ENCODE measurements at places on chromosomes 7 and 10.

DNA sequence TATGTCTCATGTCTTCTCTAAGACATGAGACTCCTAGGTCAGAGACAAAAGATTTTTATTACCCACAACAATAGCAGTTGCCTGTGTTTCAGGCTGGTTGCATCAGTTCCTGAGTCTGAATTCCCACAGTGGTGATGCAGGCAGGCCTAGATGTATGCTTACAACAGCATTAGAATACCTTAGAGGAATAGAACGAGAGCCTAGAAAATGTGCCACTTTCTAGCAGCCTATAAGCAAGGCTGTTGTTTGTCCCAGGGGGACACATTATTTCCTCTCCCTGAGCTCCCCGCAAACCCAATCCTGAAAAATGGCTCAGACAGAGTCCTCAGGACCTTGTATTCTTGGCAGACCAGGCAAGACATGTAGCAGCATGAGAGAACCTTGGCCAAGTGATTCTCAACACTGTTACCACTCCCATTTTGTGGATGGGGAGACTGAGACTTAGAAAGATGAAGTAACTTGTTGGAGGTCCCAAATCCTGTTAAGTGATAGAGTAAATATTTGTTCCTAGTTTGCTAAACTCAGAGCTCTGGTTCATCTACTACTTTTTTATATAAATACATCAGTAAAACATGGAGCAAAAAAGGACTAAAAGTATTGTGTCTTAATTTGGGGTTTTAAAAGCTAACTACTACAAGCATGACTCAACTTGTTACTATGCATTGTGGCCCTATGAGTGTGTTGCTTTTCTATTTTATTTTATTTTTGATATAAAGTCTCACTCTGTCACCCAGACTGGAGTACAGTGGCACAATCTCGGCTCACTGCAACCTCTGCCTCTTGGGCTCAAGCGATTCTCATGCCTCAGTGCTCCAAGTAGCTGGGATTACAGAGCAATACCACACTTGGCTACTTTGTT lies 14.2 kb downstream of the VTI1A start:
- no peak for DNase-seq

DNA sequence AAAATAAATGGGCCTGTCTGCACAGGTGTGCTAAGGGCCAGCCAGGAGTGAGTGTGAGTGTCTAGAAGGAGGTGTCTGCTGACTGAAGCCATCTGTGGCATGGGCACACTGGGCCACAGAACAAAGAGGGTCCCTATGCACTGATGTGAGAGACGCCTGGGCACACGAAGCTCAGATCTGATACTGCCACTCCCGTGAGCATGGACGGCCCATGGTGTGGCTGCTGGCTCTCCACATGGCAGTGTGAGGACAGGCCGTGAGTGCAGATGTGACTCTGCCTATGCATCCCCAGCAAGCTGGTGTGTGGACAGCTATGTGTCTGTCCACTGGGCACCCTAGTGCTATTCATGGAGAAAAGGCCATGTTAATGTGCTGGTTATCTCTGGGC lies 12.8 kb upstream of the MYL7 start:
- no peak for DNase-seq

- DNase-seq = no peak
Measured at GRCh38 chr7:7519056-7519455, 16.6 kb downstream of the COL28A1 start.

DNA sequence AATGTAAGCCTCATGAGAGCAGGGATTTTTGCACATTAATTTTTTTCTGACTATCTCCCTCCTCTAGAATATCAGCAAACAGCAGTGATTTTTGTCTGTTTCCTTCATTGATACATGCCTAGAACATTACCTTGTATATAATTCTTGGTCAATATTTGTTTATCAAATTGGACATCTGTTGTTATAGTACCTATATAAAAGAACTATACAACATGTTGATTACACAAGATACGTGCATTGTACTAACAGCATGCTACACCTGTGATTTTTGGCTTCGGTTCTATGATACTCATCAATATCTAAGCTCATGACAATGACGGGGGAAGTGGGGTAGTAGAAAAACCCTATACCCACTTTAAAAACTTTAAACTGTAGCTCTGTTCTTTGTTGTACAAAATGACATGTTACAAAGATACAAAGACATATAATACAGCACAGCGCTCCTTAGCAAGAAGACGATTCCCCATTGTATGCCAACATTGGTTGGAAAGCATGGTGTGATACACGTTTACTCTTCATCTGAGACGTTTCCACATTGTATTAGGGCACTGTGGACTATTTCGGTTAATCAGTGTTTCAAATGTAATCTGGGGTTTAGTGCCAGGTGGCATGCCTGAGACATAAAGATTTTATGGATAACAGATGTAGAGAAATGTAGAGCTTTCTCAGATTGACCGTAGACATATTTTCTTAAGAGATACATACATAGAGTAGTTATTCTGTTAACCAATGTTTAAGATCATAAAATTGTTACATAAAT lies 70.5 kb upstream of the FOXP2 start:
- no peak for DNase-seq

- DNase-seq = no peak
Measured at GRCh38 chr10:19877466-19878255, 61.4 kb downstream of the PLXDC2 start.

DNA sequence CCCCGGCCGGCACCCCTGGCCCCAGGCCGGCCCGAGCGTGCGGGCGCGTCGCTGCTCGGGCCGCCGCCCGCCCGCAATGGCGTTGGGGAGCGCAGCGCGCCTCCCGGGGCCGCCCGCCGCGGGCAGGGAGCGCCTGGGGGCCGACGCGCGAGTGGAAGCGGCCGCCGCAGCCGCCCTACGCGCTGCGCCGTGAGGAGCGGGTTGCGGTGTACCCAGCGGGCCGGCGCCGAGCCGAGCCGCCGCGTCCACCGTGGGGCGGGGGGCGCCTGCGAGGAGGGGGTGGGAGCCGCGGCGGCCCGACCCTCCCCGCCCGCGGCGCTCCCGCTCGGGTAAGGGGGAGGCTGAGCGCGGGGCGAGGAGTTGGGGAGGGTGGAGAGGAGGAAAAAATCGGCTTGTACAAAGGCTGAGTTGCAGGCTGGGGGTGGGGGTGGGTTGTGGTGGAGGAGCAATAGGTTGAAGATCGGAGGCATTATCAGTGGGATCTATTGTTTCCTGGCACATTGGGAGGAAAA lies 473 bp downstream of the PPP1R9A start:
- DNase-seq = no peak

- DNase-seq = no peak
Measured at GRCh38 chr7:52481571-52481970, 553.9 kb upstream of the POM121L12 start.

GRCh38 chr10:17847585-17848296 lies 38.6 kb downstream of the MRC1 start:
- peak; percentile 19 for DNase-seq

DNA sequence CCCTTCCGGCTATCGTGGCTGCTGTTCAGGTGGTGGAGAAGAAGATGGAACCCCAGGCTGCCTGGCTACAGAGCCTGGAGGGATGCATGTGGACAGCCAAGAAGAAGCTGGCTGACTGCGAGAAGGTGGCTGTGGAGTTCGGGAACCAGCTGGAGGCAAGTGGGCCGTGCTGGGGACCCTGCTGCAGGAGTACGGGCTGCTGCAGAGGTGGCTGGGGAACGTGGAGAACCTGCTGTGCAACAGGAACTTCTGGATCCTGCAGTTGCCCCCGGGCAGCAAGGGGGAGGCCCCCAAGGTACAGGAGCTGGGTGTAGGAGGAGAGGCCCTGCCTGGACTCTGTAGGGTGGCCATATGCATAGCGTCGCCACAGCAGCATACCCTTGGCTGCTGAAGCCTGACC lies 25.6 kb downstream of the ZNF783 start:
- no peak for DNase-seq

DNA sequence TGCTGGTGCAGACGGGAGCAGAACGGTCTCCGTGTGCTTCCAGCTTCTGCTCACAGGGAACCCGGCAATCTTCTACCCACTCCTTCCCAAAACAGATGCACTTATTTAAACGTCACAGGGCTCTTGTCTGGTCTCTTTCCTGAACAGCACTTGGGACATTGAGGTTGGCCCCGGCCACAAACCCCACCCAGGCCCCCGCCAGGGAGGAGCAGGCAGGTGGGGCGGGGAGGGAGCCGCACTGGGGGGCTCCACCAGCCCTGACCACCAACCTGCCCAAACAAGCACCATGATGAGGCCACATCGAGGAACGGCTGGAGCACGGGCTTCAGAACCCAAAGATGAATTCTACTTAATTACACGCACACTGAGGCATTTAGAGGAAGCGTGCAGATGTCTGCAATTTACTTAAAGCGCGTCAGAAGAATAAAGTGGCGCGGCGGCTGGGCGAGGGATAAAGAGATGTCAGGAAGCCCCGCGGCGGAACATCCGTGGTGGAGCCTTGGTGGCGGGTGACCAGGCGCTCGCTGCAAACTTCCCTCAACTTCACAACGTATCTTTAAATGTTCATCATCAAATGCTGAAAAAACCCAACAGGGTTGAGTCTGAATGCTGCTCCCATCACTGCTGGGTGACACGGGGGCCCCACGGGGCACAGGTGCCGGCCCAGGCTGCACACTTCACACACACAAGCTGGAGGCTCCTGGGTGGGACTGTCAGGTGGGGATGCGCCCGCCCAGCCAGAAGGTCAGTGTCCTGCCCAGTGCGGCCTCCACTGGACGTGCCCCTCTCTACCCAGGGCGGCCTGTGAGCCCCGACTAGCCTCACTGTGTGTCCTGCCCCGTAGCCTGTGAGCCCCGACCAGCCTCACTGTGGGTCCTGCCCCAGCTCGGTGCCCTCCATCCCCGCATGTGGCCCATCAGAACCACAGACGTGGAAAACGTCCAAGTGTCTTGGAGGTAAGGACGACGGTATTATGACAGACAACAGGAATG lies 279.2 kb downstream of the MAD1L1 start:
- DNase-seq = no peak

DNA sequence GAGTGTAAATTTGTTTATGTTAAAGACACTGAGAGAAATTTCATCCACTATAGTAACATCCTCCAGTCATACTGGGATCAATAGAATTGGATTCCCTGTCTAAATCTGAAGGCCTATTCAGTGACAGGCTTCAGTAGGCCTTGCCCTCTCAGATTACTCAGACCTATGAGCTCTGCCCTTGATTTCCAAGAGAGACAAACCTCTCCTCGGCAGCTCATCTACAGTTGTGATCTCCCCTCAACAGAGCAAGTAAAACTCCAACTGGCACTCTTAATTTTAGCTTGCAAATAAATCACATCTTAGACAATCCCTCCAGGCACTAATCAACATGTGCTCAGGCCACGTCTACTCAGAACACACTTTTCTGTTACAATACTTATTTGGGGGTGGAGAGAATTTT lies 1191.4 kb upstream of the PHF14 start:
- DNase-seq = no peak

GRCh38 chr7:132825222-132825621 lies 249.0 kb upstream of the PLXNA4 start:
- no peak for DNase-seq

GRCh38 chr10:111207500-111207899 lies 130.7 kb downstream of the ADRA2A start:
- DNase-seq = no peak

- DNase-seq = no peak
Measured at GRCh38 chr7:72540923-72541322, 128.8 kb upstream of the CALN1 start.

GRCh38 chr10:93199191-93199751 lies 125.6 kb downstream of the CYP26A1 start:
- DNase-seq = peak; percentile 80

DNA sequence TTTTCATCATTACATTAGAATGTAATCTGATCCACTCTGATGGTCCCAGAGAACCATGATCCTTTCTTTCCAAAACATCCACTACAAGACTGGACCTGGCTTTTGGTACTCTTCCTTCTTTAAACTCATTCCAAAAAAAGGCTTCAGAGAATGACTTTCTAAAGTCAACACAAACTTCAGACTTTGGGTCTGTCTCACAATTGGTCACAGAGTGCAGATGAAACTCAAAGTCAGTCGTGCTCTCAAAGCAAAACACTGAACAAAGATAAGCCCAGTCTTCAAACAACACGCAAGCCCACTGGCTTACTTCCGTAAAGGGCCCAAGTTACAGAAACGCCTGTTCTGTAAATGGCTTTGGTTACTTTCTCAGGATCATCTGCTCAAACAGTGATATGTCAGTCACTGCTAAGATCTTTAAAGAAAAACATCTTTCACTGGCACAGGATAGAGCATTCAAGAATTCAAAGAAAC lies 250.9 kb upstream of the MKLN1 start:
- no peak for DNase-seq

- no peak for DNase-seq
Measured at GRCh38 chr7:93944673-93945072, 23.1 kb downstream of the GNG11 start.

DNA sequence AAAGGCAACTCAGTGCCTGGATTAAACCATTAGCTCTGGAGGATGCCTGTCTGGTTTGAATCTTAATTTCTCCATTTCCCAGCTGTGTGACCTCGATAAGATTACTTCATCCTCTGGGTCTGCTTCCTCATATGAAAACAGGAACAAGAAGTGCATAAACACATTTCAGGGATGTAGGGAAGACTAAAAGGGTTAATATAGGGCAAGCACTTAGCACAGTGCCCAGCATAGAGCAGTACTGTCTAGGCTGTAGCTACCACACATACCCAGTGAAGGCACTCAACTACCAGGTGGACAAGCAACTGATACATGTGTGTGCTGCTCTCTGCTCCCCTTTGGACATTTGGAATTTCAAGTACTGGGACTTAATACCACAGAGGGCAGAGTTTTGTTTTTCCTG lies 85.4 kb downstream of the KCNMA1 start:
- no peak for DNase-seq

DNA sequence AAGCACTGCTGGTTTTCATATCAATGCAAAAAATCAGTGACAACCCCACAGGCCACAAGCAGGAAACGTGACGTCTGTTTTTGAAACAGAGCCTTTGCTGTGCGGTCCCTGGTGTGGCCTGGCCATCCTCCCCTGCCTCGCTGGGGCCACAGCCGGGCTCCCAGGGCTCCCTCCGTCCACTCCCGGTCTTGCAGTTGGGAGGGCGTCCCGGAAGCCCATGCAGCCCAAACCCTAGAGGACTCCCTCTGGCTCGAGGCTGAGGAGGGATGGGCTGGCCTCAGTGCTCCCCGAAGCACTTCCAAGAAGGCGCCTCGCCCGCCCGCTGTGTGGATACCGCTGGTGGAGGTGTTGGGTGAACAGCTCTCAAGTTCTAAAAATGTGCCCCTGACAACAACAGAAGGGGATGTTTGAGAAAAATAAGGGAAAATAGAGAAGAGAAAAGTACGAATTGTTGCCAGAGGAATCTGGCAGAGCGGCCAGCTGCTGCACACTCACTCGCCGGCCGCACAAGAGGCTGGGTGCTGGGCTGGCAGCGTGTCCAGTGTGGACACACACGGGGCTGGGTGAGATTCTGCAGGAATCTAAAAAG lies 73.5 kb downstream of the ZRANB1 start:
- no peak for DNase-seq

- DNase-seq = no peak
Measured at GRCh38 chr7:145909991-145910513, 206.5 kb upstream of the CNTNAP2 start.

DNA sequence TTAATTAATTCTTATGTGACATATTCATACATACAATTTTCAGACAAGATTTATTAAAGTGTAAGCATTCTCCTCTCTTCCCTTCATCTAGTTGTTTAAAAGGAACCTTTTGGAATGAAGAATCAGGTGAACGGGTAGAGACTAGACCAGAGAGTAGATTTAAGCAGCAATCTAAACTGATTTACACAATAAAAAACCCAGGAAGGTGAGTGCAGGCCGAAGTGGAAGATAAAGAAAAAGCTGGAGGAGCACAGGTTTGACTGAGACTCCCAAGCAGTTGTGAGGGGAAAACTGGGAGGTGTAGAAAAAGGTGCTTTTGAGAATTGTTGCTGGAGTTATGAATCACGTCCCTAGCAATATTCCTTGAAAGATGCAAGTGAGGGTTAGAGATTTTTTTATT lies 601.1 kb downstream of the SORCS1 start:
- no peak for DNase-seq
